HT-29 (cell line): ENCODE measurements at places on chromosomes 13 and 19. TPM values are rescaled to one million over a fixed set of nuclear protein-coding genes. Genes with fewer than 3 reads are reported as not detected.

- no peak for DNase-seq
Measured at GRCh38 chr13:41670873-41671443, 213.6 kb downstream of the RGCC start.

GRCh38 chr13:102620516-102620915 is 23.7 kb downstream of the TPP2 start:
- DNase-seq, result no peak

DNA sequence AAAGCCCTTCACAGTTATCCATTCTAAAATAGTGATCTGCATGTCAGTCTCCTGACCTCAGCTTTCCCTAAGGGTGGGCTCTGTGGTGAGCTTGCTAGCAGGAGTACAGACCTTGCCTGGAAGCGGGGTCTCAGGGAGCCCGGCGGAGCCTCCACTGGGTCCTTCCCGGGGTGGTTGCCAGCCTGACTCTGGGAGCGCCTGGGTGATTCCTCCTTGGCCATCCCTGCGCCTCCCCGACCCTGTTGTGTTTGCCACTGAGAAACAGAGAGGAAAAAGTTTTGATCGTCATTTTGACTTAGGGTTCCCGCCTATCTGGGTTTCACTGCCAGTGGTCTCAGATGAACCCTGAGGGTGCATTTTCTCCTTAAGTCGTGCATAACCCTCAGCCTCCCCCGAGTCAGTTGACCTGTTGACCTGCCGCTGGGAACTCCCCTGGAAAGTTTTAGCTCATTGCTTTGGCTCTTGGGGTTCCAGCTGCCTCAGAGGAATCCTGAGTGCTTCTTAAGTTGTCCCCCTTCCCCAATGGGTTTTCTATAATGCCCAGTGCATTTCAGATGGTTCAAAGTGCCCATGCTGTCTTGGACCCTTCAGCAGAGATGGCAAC is 117.8 kb downstream of the RAB20 start:
- DNase-seq, result no peak

DNA sequence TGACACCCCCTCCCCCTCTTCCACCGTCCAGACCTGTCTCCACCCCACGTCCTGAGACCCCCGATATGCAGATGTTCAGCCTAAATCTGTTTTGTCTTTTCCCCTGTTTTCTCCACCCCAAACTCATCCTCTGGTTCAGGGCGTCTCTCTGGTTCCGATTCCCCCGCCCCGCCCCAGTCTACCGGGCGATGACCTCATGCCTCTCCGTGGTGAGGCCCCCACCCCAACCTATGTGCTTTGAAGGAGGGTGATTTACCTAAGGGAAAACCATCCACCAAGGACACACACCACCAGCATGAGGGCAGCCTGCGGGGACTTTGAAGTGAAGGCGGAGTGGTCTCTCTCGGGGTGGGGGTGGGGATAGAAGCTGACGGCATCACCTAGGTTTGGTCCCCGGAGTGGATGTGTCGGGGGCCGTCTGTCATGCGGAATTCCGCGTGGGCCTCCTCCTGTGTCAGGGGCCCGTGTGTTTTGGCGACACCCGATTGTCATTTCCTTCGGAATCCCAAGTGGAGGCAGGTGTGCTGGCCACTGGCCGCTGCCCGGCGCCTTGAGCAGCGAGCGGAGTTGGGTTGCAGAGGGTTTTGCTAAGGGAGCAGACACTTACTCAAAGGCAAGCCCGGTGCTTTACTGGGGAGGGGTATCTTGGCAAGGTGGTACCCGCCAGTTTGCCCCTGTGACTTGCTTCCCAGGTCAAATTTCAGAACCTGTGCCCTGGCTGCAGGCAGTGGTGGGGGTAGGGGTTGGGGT is 1.4 kb downstream of the FZR1 start:
- DNase-seq, result no peak

DNA sequence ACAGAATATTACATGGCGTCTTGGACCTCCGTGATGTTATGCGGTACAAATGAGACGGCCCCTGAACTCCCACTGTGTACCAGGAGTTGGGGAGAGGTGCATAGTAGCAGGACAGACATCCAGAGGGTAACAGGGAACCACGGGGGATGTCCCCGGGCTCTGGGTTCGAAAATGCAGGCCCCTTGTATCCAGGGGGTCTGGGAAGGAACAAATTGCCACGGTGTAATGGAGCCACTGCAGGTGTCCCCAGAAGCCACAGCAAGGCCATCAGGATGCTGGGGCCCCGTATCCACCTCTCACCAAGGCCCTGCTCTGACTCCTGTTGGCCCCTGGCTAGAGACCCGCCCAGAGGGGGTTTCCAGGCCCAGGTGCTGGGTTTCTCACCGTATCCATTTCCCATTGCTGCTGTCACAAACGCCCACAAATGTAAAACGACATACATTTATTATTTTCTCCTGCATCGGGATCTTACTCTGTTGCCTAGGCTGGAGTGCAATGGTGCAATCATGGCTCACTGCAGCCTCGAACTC is 77.8 kb downstream of the INSR start:
- DNase-seq, result no peak

Gene CYP2A7
- not detected in 2 replicates for total RNA-seq

Gene FCER2
- not detected in 2 replicates for total RNA-seq

Gene ZNF560
- total RNA-seq, result not detected in 2 replicates
